Suppressor macrophage (primary cell): ENCODE measurements at places on chromosomes 3 and 15.

- no peak for DNase-seq
These were observed 63.4 kb upstream of the LCTL start for GRCh38 chr15:66628976-66629723.

DNA sequence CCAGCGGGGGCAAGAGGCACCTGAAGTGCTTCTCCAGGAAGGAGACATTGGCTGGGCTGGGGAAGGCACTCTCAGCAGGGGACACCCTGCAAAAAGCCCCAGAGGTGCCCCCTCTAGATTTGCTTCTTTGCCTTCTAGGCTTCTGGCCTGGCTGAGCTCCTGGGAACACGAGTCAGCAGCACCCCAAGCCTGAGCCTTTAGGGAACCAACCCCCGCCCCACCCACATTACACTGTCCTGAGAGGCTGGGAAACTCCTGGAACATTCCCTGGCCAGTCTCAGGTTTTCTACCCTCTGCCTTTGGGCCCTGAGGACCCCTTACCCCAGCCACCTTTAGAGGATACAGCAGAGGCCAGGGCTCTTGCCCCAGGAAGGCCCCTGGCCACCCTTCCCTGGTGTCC lies 108.4 kb upstream of the LINGO1 start:
- DNase-seq = no peak

DNA sequence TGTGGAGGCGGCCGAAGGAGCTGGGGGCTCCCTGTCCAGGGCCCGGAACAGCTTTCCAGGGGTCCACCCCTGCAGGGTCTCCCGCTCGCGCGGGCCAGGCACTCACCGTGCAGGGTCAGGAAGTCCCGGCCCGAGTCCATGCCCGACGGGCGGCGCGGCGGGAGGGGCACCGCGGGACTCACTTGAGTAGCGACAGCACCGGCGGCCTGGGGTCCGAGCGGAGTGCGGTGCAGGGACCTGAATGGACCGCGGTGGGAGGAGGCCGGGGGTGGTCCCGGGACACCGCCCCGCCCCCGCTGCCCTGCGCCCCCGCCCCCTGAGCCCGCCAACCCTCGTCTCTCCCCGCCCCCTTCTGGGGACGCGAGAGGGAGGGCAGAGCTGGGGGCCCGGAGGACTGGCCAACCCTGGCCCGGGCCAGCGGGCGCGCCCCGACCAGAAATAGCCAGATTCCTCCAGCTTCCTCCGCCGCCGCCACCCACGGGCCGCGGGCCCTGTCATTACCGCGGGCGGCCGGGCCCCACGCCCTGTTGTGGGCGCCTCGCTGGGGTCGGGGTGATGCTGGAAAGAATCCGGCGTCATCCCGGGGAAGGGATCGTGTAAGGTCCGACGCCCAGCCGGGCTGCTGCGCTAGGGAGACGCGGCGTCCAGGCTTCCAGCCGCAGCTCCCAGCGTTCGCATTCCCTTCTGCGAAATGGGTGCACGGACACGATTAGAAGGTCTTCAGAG lies at the start of gene PLCD1:
PLCD1 (minus strand) TSS at position 243 of the 726 bp plus-strand sequence; CDS start at position 140, 103 bp downstream.
- DNase-seq = peak; percentile 50

GRCh38 chr3:123411340-123412040 lies 37.4 kb downstream of the ADCY5 start:
- no peak for DNase-seq

DNA sequence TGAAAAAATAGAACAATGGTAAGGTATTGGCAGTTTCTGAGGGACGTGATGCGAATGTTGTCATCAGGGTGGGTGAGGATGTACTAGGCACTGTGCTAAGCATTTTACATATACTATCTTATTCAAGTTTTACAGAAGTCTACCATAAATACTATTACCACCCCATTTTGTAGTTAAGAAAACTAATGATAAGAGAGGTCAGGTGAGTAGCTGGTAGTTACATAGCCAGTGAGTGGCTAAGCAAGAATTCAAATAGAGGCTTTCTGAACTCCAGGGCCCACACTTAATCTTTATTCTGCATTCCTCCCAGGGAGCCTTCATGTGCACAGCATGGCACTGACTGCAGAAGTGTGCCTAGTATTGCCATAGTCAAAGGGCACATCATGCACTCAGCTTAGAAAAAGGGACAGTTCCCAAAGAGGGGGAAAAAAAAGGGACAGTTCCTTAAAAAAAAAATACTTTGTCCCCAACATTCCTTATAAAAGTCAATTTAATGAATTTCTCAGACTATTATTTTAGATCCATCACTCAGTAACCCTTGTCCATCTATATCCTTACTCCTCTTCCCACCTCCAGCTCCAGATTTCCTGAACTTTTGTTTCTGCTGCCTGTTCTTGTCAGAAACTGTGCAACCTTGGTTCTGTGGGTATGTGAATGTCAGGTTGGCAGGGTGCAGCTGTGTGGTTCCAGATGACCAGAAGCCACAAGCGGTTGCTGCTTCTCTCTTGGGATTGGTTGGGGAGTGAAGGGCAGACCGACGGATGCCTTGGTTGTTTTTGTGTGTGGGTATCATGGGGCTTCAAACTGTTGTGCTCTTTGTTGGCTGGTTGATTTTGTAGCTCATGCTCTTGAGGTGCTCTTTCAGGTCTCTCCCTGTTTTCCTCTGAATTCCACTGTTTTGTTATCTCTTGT lies 8.3 kb downstream of the MAPKBP1 start:
- DNase-seq = no peak

DNA sequence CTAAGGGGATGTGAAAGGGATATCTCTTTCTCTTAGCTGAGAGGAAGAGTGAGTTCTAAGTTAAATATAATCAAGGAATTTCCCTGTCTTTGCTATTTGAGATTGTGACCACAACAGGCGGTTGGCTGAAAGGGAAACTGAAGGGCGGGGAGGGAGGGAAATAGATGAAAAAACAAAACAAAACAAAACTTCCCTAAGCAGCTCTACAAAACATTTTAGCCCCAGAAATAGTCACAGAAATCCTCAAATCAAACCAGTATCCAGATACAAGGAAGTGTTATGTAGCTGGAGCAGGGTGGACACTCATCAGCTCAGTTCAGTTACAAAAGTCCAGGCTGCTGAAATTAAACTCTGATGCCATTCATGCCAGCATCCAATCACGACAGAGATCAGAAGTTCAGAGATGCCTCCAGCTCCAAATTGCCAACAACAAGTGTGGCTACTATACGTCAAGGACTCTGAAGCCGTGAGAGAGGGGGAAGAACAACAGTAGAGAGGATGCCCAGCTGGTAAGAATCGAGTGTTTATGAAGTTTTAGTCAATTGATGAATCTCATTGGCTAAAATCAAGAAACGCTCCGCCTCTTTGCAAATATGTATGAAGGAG lies 319 bp upstream of the TP63 start:
- DNase-seq = peak; percentile 52

DNA sequence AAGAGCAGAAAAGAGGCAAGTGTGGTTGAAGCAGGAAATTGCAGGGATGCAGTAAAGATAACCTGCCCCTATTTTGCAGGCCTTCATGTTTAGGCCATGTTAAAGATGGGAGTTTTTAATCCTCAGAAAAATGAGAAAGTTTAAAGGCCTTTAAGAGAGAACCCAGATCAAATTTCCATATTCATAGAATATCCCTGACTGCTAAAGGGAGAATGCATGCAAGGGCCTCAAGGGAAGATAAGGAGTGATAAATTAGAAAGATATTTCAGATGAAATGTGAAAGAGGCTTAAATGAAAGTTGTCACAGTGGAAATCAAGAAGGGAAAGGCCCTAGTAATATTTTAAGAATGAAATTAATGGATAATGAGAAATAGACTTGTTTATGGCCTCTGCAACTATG lies 292.1 kb downstream of the SATB1 start:
- DNase-seq = no peak

- DNase-seq = no peak
These were observed 312.8 kb downstream of the CLSTN2 start for GRCh38 chr3:140247775-140248174.

DNA sequence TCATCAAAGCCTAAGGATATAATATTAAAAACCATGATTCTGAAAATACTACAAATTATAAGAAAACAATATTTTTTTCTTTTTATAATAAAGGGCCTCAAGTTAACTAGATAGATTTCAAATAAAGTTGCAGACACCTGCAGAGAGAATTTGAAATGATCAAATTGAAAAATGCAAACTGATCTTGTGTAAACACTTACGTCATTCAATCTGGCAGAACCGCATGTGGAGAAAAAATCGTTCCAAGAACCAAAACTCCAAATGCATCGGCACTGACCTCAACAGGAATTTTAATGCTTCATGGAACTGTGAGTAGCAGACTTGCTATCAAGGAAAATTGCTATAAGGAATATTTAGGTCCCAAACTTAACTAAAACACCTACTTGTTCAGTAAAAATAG lies 17.2 kb downstream of the CPA3 start:
- DNase-seq = no peak

DNA sequence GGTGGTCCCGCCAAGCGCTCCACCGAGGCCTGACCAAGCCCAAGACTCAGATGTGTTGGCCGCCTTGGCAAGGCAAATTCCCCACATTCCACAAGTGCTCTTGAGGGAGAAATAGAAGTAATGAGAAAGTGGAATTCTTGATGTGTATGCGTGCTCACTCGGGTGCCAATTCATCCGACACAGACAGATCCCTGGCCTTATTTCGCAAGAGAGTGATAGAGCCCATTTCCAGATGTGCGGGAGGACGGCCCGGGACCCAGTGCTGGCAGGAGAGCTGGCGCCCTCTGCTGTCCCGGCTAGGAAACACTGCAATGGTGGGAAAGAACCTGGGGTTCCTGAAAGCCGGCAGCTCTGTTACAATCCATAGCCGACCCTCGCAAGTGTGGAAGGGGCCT lies 76.0 kb downstream of the HMG20A start:
- peak; percentile 84 for DNase-seq

DNA sequence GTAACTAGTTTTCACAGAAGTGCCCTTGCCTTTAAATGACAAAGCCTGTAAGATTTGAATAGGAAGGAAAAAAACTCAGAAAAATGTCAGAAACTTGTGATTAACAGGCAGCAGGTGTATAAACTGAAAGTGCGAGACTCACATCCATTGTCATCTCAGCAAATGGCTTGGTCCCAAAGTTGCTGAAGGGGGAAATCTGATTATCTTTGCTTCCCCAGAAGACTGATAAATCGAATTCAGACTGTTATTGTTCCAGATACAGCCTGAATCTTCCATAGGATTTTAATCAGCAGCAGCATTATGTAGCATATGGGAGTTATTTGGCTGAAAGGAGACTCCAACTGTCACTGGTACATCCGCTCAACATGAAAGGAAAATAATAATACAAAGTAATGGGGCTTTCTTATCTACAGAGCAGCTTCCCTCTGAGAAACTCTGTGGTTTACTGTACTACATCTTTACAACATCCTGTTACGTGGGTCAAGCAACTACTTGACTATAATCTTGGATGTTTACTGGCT lies 550.4 kb upstream of the CCDC54 start:
- no peak for DNase-seq

- no peak for DNase-seq
These were observed 27.3 kb upstream of the SPTBN5 start for GRCh38 chr15:41921167-41921566.
